ENCODE measurements at places on chromosomes 2 and 18.

GRCh38 chr2:31729442-31730092, 148.8 kb upstream of the SRD5A2 start:
- no peak for DNase-seq

GRCh38 chr2:33015421-33016142, 68.8 kb downstream of the LTBP1 start:
- DNase-seq = no peak

GRCh38 chr2:76391678-76392077, 681.0 kb upstream of the GCFC2 start:
- no peak for DNase-seq

- DNase-seq = no peak
Measured at GRCh38 chr2:71496156-71496770, 42.9 kb downstream of the DYSF start.

DNA sequence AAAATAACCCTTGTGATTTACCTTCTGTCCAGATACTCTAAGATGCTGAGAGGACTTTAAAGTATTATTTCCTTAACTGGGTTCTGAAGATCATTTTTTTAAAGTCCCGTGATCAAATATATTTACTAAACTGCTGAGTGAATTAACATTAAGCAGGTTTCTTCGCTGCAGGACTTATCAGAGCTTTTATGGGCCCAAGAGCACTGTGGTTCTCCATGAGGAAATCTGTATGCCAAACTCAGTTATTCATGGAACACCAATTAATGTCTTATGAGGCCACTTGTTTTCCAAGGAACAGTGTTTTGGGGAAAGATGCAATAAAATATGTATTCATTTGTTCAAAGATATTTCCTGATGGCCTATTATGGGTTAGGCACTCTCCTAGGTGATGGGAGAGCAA, 80.1 kb upstream of the ATG16L1 start:
- no peak for DNase-seq

GRCh38 chr2:207044379-207045362, 105.4 kb downstream of the CPO start:
- DNase-seq = no peak

- no peak for DNase-seq
Measured at GRCh38 chr2:191170773-191171172, 20.0 kb upstream of the STAT4 start.

DNA sequence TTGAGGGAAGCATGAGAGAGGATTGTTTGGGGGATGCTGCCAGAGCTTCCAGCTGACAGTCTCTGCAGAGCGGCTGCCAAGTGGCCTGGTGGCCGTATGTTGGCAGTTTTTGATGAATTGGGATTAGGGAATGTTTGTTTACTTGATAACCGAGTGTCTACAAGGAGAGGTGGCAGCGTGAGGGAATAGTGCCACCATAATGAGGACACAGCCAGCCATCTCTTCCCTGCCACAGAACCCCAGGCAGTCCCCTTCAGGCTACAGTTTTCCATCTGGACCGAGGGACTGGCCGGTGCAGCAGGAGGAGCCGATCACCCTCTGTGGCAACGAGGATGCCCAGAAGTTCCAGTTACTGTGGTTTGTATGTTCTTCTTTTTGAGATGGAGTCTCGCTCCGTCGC, 55.2 kb downstream of the TRAPPC12 start:
- no peak for DNase-seq

DNA sequence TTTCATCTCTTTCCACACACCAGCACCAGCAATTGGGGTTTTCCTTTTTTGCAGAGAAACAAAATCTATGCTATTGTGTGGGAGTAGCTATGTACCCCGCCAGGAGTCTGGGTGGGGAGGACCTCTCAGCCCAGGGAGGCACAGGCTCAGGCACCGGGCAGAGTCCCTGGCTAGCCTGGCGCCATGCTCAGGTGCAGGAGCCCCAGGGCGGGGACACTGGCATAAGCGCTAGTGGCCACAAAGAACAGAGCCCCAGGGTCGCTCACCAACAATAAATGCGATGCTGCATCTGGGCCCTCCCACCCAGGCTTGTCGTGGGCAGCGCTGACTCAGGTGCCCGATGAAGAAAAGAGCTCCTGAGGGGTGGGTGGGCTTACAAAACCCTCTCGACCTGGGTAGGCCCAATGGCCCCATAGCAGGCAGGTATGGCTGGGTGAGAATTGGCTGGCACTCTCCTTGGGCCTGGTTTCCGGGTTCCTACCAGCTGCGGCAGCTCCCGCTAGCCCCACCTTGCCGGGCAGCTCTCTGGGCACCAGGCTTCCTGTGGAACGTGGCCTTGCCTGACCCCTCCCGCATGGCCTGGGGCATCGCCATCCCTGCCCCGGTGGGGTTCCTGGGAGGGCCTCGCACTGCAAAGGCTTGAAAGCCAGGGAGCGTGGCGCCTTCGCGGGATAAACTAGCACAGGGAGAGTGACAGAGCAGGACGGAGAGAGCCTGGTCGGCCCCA, 31.8 kb upstream of the COL6A3 start:
- DNase-seq = no peak

DNA sequence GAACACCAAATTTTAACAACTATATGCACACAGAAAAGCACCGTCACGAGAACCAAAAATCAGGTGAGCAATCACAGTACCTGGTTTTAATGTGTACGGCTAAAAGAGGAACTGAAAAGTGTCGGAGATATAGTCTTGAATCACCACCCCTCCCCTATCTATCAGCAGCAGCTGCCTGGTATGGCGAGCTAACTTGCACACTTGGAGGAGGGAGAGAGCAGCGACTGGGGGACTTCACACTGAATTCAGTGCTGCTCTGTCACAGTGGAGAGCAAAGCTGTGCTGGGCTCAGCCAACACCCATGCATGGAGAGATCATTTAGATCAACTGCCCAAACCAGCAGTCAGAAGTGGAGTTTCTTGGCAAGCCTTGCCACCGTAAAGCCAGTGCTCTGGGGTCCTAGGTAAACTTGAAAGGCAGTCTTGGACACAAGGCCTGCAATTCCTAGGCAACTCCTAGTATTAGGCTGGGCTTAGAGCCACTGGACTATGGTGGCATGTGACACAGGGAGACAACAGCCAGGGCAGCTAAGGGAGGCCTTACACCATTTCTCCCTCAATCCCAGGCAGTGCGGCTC, 89.2 kb upstream of the CD226 start:
- DNase-seq = no peak

DNA sequence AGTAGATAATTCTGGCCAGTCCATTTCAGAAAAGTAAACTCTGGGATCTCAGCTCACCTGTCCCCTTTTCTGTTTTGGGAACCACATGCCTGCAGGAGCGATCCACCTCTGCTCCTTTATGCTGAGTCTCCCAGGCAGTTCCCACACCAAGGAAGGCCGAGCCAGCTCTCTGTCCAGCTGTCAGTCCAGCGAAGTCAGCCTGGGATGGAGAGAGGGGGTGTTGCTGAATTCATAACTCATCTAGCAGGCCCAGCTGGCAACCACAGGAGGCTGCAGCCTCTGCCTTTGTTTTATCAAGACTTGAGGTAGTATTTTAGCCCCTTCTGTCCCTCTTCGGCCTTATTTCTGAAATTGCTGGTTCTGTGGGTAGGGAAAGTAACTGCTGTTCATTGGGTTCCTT, 209.9 kb downstream of the ARL4C start:
- DNase-seq = no peak

DNA sequence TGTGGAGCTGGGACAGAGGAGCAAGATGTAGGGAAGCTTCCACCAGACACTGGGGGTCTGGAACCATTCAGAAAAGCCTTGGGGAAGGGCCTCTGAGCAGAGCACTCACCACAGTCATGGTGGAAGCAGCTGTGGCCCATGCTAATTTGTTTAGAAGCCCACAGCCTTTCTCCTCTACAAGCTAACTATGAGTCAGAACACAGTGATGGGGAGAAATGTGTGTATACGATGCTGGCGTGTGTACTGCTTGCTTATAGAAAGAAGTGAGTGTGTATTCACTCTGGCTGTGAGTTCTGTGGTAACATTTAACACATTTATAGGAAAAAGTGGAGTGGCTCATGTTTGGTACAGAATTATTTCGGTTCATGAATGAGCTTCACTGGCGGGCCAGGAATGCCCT, 157.0 kb upstream of the ACAA2 start:
- no peak for DNase-seq
